KBM-7 (cell line): ENCODE measurements at places on chromosomes 7 and 10.

- DNase-seq, result no peak
Measured at GRCh38 chr10:126738001-126738400, 67.5 kb upstream of the C10orf90 start.

GRCh38 chr7:2201128-2201527 lies 31.6 kb downstream of the MAD1L1 start:
- DNase-seq, result no peak

DNA sequence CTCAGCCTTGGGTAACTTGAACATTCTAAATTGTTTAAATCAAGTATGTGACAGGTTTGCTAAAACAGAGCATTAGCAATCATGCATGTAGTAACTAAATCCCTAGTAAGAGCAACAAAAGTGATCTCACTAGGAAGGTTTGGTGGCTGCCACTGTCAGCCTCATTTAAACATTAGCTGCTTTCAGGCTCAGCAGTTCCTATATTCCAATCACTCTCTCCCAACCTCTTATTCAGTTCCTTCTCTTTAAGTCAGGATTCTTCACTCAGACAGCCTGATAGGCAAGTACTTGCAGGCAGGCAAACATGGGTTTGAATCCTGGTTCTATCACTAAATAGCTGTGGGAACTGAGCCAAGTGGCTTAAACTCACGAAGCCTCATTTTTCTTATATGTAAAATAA lies 3.6 kb downstream of the CREB3L2 start:
- DNase-seq, result no peak

DNA sequence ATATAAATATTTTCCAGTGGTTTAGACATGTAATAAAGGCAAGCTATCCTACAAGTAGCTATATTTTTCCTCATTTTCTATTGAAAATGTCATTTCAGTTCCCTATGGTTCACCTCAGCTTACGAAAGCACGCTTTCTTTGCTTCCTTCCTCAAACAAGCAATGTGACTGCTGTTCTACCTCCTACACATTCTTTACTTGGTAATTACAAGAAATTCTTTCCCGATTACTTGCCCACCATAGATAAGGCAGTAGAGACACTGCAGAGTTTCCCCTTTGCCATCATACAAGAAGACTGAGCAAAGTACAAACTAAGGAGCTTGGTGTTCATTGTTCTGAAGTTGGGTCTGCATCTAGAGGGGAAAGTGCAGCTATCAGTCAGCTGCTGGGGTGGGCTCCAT lies 249.4 kb downstream of the CRPPA start:
- DNase-seq, result peak; percentile 73

GRCh38 chr10:73997461-73997786 lies 492 bp upstream of the VCL start:
- no peak for DNase-seq

DNA sequence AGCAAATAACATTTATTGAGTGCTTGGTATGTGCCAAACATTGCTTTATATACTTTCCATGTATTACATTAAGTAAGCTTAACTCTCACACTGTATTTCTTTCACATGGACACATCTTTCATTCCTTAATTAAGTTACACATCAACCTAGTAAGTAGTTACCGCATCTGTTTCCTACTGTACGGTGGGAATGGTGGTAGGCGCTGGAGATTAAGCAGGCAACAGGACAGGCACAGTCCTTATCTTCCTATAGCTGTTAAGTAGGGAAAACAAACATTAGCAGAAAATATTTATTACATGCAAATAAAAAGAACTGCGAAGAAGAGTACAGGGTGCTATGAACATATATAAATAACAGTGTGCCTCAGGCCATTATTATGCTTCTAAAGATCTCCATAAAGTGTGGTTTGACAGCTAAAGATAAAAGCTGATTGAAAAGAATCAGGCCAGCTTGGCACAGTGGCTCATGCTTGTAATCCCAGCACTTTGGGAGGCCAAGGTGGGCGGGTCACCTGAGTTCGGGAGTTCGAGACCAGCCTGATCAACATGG lies 105.0 kb downstream of the SUGCT start:
- DNase-seq, result no peak

DNA sequence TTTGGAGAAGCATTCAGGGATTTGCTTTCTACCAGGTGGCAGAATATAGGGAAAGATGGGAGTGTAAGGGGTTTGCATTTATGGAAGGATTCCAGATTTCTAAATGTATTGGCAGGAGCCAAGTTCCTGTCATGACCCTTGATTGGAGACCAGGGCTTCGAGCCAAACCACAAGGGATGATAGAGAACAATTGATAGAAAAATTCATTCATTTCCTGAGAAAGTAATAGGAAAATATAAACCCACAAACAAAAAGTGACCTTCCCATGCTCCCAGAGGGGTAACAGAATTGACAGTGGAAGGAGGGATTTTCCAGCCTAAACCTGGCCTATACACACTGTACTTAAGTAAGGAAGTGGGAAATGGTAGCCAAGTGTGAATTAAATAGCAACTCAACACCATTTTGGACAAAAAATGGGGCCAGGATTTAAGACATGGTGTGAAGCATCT lies 22.4 kb upstream of the IFIT2 start:
- no peak for DNase-seq

DNA sequence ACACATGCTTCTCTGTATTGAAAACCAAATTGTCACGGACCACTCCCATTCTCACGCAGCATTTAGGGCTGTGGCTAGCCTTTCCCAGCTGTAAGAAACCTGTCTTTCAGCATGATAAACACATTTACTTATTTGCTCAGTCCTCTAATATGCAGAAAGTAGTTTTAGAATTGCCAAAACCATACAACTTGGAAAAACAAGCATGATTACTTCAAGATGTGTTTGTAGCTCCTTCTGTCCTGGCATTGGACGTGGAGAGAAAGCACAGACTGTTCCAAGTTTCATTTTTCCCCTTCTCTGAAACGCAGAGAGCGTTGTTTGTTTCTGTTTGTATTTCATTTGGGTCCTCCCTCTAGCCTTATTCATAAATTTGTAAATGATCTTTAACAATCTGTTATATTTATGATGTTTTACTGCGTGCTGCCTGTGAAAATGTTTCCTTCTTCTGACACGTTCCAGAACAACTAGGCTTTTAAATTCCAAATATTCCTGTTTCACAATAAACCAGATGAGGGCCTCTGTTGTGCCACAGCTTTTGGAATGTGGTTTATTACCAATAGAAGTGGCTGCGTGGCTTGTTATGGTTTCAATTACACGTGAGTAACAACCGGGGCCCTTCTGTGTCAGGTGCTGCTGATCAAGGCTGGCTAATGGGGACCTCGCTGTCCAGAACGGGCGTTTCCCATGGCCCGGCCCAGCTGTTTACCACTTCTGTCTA lies 26.1 kb downstream of the MNX1 start:
- no peak for DNase-seq

- no peak for DNase-seq
Measured at GRCh38 chr7:46448478-46448877, 527.4 kb upstream of the IGFBP3 start.

DNA sequence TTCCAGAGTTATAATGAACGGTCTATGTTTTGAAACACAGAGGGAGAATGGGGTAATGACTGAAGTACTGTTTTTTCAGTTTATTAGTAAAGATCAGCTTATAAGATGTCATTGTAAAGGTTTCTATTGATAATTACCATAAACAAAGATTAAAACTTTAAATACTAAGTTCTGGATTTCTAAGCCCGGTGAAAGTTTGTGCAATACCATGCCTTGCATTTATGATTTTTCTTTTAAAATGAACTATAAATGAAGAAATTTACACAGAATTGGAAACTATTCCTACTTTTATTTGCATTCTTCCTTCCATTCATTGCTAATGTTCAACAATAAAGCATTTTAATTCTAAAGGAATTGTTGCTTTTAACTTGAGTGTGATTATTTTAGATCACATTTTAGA lies 4.9 kb downstream of the MEOX2 start:
- DNase-seq, result no peak

DNA sequence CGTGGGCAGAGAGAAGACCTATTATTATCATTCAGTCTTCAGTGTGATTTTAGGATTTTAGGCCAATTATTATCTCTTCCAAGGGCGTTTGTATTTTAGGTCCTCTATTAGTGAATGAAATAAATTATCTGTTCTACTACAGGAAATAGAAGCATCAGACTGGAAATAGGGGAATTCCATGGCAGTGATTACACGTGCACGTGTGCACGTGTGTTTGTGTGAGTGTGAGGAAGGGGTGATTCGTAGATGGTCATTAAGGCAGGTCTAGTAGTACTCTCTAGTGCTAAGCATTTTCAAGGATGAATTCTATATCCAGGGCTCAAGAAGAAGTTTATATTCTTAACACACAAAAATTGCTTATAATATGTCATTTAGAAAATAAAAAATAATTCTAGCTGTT lies 623.2 kb downstream of the GATA3 start:
- DNase-seq, result no peak

- no peak for DNase-seq
Measured at GRCh38 chr10:132131581-132132420, 54.9 kb upstream of the DPYSL4 start.

- DNase-seq, result peak; percentile 50
Measured at GRCh38 chr7:116122972-116123595, 87.3 kb upstream of the TES start.

DNA sequence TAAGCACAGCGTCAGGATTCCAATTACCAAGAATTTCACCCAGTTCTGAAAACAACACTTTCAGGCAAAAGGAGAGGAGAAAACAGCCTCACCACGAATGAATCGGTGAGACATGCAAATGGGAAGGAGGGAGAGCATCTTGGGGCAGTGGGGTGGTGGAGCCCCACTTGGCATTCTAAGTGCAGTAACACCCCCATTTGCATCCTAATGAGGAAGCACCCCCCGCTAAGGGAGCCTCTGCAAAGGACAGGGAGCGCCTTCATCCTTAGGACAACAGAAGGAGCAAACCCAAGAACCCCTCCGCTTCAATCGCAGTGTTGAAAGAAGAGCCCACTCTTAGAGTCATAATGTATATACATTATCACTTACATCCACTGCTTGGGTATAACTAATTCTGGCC lies 46.8 kb downstream of the NRAP start:
- no peak for DNase-seq

- no peak for DNase-seq
Measured at GRCh38 chr7:48296966-48297365, 125.7 kb downstream of the ABCA13 start.

DNA sequence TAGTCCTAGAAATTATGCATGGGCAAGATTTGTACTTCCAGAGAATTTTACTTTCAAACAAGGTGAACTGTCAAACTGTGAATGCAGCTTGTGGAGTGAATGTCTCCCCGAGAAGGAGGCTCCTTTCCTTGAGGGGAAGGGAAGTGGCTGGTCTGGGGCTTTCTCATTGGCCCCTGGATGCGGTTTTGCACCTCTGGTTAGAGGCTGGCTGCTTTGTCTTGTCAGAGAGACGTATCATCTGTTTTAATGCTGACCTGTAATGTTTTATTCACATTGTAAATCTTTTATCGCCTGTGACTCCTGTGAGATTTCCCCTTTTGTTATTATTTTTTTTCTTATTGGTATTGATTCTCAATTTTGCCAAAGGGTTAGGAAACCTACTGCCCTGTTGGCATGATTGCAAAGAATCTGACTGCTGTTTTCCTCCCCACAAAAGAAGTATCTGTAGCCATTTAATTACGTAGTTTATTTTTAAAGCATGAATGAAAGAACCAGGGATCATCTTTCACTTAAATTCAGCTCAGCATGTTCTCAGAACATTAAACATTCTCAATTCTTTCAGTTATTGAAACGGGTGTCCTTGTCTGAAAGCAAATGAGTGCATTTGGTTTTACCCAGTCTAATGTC lies 238.3 kb upstream of the NFE2L3 start:
- no peak for DNase-seq

DNA sequence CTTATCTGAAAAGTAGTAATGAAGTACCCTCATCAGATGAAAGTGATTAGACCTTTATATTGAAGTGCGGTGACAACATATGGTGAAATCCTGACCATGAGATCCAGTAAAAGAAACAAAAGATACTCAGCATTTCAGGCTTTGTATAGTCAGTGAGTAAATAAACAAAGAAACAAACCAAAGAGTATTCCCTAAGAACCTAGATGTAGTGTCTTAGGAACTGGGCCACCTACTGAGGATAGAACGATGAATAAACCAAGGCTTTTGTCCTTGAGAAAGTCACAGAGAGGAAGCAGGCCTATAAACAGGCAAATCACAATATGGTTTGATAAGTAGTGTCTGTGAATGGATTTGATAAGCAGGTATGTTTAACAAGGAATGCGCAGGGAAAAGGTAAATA lies 46.2 kb downstream of the ZNF277 start:
- no peak for DNase-seq

DNA sequence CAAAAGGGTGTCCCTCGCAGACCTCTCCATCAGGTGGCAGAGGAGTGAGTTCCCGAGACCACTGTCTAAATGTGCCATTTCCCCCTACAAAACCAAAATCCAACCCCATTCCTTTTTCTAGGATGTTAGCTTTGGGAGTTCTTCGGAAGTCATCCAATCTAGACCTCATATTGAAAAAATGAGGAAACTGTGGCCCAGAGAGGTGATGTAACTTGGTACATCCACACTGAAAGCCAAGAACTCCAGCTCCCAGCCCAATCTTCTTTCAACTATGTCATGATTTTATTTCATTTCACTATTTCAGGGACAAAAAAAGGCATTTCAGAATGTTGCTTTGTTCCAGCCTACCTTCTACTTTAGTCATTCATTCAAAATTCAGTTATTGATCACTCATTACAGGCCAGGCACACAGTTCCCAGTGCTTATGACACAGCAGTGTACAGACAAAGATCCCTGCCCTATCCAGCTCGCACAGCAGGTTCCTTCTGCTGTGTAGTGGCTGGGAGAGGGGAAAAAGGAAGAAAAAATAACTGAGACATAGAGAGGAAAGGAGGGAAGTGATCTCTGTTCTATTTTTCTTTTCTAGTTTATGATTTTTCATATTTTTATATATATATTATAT lies 35.8 kb downstream of the SCRN1 start:
- DNase-seq, result no peak

DNA sequence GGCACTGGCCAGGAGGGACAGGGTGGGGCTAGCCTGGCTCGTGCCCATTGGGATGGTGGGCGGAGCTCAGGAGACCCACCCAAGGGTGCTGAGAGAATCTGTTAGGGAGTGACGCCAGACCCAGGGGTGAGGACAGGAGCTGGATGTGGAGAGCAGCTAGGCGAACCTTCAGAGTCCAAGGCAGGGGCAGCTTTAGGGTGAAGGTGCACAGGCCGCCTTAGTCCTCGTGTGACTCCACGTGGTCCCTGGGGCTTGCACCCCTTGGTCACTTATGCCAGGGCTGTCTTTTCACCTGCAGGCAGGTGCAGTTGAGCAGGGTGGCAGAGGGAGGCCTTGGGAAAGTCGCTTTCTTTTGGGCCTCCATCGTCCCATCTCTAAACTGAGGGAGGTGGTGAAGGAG lies 4.3 kb downstream of the RAMP3 start:
- DNase-seq, result no peak
